ENCODE measurements at places on chromosomes 3 and 15.

GRCh38 chr3:14216257-14217048 lies 37.8 kb downstream of the LSM3 start:
- no peak for DNase-seq

GRCh38 chr15:39332846-39333245 lies 248.0 kb upstream of the THBS1 start:
- no peak for DNase-seq

DNA sequence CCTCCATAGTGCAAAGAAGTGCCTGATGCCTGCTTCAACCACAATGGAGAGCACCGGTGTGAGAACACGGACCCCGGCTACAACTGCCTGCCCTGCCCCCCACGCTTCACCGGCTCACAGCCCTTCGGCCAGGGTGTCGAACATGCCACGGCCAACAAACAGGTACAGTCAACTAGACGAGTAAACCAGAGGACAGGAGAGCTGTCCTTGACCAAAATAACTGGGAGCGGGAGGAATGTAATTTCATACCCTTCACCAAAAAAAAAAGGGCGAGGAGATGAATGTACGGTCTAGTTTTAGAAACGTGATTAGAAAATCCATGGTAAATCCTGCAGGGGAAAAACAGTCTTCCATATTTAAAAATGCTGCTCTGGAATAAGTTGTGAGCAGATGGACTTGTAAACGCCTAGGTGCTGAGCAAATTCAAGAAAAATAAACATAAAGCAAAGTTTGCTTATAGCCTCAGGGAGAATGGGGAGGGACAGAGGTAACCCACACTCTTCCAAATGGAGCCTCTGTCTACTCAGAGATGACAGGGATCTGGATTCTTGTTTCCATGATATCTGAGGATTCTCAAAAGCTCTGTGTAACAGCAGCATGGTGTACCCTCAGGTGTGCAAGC lies 8.4 kb downstream of the THBS1 start:
- DNase-seq: no peak

- no peak for DNase-seq
Observed at GRCh38 chr3:67200618-67201017, 202.5 kb downstream of the KBTBD8 start.

DNA sequence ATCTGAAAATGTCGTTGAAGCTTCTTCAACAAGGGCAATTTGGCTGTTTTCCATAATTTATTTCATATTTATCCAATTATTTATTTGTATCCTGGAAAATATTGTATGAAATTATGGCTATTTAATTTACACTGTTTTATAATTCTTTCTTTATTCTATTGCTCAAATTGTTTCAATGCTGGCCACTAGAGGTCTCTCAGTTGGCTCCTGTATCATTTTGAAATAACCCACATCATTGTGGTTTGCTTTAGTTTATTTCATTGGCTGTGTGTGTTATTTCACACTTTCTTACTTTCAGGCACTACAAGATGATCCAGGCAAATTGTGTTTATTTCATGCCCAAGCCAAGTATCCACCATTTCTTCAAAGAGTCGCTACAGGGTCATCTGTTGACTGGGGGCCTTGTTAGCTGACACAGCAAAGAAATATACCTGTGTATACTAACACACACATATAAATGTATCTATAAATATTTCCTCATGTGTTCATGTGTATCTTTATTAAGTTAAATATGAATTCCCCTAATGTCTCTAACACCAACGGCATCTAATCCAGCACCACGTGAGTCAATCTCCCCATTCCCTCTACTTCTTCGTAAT lies 86.2 kb downstream of the NPAP1 start:
- DNase-seq: no peak

- DNase-seq: no peak
Observed at GRCh38 chr15:71195242-71195641, 80.0 kb downstream of the THSD4 start.

GRCh38 chr3:57120040-57120439 lies 45.1 kb downstream of the IL17RD start:
- no peak for DNase-seq

GRCh38 chr3:49387721-49388120 lies 24.1 kb downstream of the RHOA start:
- DNase-seq: no peak

DNA sequence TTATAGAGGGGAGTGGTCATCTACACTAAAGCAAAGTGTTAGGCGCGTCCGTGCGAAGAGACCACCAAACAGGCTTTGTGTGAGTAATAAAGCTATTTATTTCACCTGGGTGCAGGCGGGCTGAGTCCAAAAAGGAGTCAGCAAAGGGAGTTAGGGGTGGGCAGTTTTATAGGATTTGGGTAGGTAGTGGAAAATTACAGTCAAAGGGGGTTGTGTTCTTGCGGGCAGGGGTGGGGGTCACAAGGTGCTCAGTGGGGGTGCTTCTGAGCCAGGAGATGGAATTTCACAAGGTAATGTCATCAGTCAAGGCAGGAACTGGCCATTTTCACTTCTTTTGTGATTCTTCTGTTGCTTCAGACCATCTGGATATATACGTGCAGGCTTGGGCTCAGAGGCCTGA lies 47.1 kb downstream of the OIP5 start:
- DNase-seq: no peak

- DNase-seq: no peak
Observed at GRCh38 chr3:158789592-158789991, 12.3 kb upstream of the MFSD1 start.

GRCh38 chr15:100807028-100807427 lies 72.6 kb upstream of the ALDH1A3 start:
- DNase-seq: no peak

GRCh38 chr3:40637906-40638305 lies 113.1 kb downstream of the ZNF621 start:
- no peak for DNase-seq

DNA sequence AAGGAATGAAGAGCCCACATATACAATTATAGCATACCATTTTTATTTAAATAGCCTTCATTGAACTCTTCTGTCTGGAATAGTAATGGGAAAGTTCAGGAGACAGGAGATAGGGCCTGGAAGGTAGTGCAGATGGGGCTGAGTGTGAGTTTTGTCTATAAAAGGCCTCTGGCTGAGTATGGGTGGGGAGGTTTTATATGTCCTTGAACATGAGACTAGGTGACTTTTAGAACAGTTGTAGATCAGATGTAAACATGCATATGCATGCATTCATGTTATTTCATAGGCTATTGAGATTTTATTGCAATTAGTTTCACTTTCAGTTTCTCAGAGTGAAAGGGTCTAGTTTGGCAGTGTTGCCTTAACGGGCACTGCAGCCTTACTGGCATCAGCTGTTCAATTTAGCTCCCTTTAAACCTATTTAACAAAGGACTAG lies 27.1 kb downstream of the CGGBP1 start:
- no peak for DNase-seq

DNA sequence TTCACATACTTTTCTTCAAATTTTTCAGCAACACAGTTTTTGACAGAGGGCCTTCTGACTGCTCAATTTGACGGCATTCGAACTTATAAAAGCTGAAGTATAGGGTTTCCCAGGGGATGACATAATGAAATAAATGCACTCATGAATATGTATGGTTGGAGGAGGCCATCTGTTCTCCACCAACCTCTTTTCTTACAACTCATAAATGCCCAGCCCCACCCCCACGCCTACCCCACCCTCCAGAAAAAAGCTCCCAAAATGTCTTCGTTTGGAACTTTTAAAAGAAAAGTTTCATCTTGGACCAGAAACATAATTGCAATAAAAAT lies 211.6 kb upstream of the LRRN1 start:
- DNase-seq: no peak

DNA sequence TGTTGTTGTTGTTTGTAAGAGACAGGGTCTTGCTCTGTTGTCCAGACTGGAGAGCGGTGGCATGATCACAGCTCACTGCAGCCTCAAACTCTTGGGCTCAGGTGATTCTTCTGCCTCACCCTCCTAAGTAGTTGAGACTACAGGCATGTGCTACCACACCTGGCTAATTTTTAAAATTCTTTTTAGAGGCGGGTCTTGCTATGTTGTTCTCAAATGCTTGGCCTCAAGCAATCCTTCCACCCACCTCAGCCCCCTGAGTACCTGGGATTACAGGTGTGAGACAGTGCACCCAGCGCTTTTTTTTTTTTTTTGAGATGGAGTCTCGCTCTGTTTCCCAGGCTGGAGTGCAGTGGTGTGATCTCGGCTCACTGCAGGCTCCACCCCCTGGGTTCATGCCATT lies 46.7 kb downstream of the TMOD3 start:
- DNase-seq: no peak

DNA sequence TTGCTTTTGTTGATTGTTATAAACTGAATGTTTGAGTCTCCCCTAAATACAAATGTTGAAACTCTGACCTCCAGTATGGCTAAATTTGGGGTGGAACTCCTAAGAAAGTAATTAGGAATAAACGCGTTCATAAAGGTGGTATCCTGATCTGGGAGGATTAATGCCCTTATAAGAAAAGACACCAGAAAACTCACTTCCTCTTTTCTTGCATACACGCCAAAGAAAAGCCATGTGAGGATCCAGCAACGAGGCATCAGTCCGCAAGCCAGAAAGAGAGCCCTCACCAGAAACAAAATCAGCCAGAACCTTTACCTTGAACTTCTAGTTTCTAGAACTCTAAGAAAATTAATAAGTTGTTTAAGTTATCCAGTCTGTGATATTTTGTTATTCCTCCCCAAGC lies 37.4 kb upstream of the AZI2 start:
- no peak for DNase-seq

GRCh38 chr15:74399511-74400312 lies 32.3 kb upstream of the CYP11A1 start:
- no peak for DNase-seq

GRCh38 chr3:14620512-14620911 lies 31.1 kb upstream of the CCDC174 start:
- DNase-seq: no peak

GRCh38 chr15:43469867-43470266 lies 23.1 kb downstream of the TP53BP1 start:
- no peak for DNase-seq

DNA sequence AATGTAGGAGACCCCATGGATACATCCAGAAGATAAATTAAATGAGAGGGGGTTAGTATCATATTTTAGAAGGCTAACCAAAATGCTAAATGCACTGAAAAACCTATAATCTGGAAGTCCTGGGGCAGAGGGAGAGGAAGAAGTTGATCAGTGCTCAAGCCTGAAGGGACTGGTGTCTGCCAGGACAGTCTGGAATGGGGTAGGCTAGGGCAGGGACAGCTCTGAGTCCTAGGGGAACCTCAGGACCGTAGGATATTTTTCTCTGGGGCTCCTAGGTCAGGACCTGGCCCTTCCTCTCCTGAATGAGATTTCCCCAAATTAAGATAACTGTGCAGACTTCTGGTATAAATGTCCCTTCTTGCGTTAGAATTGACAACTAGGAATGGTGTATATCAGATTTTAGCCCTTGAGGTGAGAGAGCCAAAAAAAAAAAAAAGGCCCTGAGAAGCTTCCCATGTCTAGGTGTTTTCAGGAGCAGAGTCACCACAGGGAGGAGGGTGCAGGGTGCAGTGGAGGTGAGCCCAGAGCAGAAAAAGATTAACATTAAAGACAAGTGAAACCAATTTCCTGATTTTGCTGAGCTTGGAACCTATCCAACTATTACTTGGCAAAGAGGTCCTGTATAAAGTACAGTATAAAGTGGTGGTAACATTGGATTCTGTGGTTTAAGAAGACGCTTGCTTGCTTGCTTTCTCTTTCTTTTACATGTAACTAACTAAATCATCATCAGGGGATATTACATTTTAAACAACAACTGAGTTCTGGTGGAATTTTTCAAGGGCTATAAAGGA lies 63.5 kb downstream of the HACD2 start:
- no peak for DNase-seq
